ENCODE measurements at places on chromosomes 4 and X.

GRCh38 chr4:176320976-176321361, 1.2 kb downstream of the SPCS3 start:
- no peak for DNase-seq

- DNase-seq: no peak
Measured at GRCh38 chrX:132843363-132843762, 115.1 kb downstream of the HS6ST2 start.

DNA sequence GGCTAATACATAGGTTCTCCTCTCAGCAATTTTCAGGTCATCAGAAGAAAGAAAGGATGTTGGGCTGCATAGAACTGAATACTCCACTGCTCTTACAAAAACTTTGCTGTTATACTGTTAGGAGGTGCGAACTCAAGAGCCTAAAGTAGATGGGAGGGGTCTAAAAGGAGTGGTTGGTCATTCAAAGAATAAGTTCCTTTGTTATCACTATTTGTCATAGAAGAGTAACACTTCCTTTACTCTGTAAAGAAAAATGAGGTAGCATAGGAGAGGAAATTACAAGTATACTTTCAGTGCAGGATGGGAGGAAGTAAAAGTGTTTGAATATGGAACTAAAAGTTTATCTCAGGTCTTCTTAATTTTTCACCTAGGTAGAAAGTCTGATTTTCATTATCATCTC, 61.5 kb downstream of the CCNI start:
- DNase-seq: no peak

DNA sequence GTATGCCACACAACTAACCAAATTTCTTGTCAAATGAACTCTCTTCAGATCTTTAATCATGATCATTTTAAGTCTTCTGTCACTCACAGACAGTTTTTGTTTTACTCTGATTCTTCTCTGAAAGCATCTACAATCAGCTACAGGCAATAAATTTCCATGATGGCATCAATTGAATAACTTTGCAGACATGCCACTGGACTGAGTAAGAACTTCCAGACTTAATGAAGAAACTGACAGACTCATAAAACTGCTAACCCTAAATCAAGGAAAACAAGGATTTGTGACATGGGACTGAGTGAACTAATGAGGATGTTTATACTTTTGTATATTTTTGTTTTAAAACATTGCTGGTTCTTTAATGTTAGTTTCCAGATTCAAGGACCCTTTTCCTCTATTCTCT, 5.5 kb upstream of the PPP1R2C start:
- no peak for DNase-seq

GRCh38 chr4:86296865-86297264, 63.0 kb downstream of the MAPK10 start:
- no peak for DNase-seq
